Hair follicle dermal papilla cell (primary cell): ENCODE measurements at places on chromosomes 6 and 20. TPM values are rescaled to one million over a fixed set of nuclear protein-coding genes. Genes with fewer than 3 reads are reported as not detected.

Gene ZC2HC1B
- total RNA-seq: 0.16 TPM in 1 of 2 replicates, not detected in the other

Gene RNF182
- 15.4 and 16.5 TPM in 2 replicates for total RNA-seq

Gene FITM2
- total RNA-seq: 9.5 and 12.7 TPM in 2 replicates

Gene BPIFB4
- total RNA-seq: not detected in 2 replicates

Gene SLC35F1
- under 0.01 TPM in 1 of 2 replicates, not detected in the other for total RNA-seq

Gene TRIM31
- not detected in 2 replicates for total RNA-seq

Gene DLK2
- total RNA-seq: 0.16 TPM in 1 of 2 replicates, not detected in the other

Gene SYCP2
- 0.85 and 1.6 TPM in 2 replicates for total RNA-seq

Gene PNPLA1
- total RNA-seq: not detected in 2 replicates

Gene TSPO2
- total RNA-seq: not detected in 2 replicates

Gene KIF25
- 0.32 TPM in 1 of 2 replicates, not detected in the other for total RNA-seq

Gene MDN1
- 19.1 and 25.5 TPM in 2 replicates for total RNA-seq

Gene FGD2
- not detected in 2 replicates for total RNA-seq

Gene RBCK1
- 90.5 and 97.7 TPM in 2 replicates for total RNA-seq

Gene TRIM15
- total RNA-seq: not detected in 2 replicates

Gene OR12D2
- not detected in 2 replicates for total RNA-seq

Gene CRISP2
- total RNA-seq: not detected in 2 replicates

Gene SLC32A1
- not detected in 2 replicates for total RNA-seq

Gene FBXO5
- total RNA-seq: 6.0 and 6.7 TPM in 2 replicates

Gene MRPL14
- total RNA-seq: 37.2 and 42.5 TPM in 2 replicates

Gene ABHD16B
- not detected in 2 replicates for total RNA-seq

Gene SIRPD
- total RNA-seq: not detected in 2 replicates

Gene JPH2
- total RNA-seq: 21.4 and 37.0 TPM in 2 replicates

Gene RAB44
- under 0.01 TPM in 1 of 2 replicates, not detected in the other for total RNA-seq

Gene MYCT1
- total RNA-seq: 0.16 TPM in 1 of 2 replicates, not detected in the other

Gene HLA-DPB1
- total RNA-seq: 10.9 and 18.3 TPM in 2 replicates

Gene YTHDF1
- total RNA-seq: 27.7 and 32.0 TPM in 2 replicates

Gene POLR3F
- total RNA-seq: 9.9 and 10.1 TPM in 2 replicates

Gene OR2B6
- not detected in 2 replicates for total RNA-seq

Gene EDN1
- total RNA-seq: 5.3 and 7.3 TPM in 2 replicates

Gene SYNJ2
- 54.3 and 70.1 TPM in 2 replicates for total RNA-seq

Gene NFYA
- total RNA-seq: 9.5 and 12.3 TPM in 2 replicates

Gene PDYN
- not detected in 2 replicates for total RNA-seq

Gene SLC26A8
- not detected in 2 replicates for total RNA-seq

Gene SPEF1
- under 0.01 TPM in 1 of 2 replicates, not detected in the other for total RNA-seq

Gene AP5S1
- total RNA-seq: 37.0 and 38.0 TPM in 2 replicates

Gene AGER
- 0.16 TPM in 1 of 2 replicates, not detected in the other for total RNA-seq

Gene SLC17A2
- not detected in 2 replicates for total RNA-seq

Gene DNAH8
- total RNA-seq: under 0.01 TPM in 1 of 2 replicates, not detected in the other

Gene BAG2
- total RNA-seq: 25.5 and 31.7 TPM in 2 replicates

Gene SAMD10
- 0.49 TPM in 2 replicates for total RNA-seq

Gene NRSN1
- not detected in 2 replicates for total RNA-seq

Gene VNN1
- total RNA-seq: 0.49 TPM in 1 of 2 replicates, not detected in the other

Gene RIPOR3
- 29.3 and 50.8 TPM in 2 replicates for total RNA-seq

Gene CRIP3
- total RNA-seq: not detected in 2 replicates

Gene ATAT1
- total RNA-seq: 3.2 and 5.1 TPM in 2 replicates

Gene BTNL2
- total RNA-seq: not detected in 2 replicates

Gene CHRNA4
- not detected in 2 replicates for total RNA-seq

Gene PKIB
- 0.12 and 0.16 TPM in 2 replicates for total RNA-seq

Gene CNBD2
- total RNA-seq: 2.1 and 2.2 TPM in 2 replicates

Gene PHACTR3
- total RNA-seq: 5.2 and 9.4 TPM in 2 replicates
